ENCODE measurements at places on chromosomes 1 and 21.

- DNase-seq, result no peak
Observed at GRCh38 chr1:160143695-160144094, 7.7 kb upstream of the ATP1A4 start.

DNA sequence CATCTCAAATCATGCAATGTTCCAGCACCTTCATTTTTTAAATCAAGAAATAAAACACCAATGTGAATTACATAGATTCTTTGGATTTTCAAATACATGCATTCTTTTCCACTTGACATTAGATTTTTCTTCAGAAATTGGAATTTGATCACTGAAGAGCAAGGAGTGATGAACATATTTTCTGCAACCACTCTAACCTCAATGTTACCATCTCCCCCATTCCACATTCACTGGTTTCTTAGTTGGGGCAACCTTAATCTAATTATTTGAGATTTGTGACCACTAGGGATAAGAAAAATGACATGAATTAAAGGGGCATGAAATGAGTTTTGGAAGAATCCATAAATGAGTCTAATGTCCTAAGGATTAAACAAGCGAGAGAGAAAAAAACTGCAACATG lies 168.7 kb upstream of the NR5A2 start:
- DNase-seq, result no peak

DNA sequence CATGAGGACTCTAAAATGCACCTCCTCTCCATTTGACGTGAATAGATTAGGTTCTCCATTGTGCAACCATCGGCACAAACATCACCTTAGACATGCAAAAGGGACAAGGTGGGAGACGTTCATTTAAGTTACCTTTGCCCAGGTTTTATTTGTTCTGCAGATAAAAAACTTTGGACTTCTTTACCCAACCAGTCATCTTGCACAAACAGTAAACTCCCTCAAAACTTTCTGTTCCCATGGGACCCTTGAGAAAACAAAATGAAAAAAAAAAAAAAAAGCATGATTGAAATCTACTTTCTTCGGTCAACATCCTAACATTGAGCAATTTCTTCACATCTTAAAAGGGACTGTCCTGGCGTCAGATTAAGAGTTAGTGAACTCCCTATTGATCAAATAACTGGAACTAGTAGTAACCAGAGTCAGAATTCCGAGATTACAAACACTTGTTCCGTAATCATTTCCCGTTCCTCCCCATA lies 31.4 kb upstream of the PROX1 start:
- DNase-seq, result no peak

GRCh38 chr1:79043506-79043905 lies 37.0 kb upstream of the ADGRL4 start:
- DNase-seq, result no peak
